ENCODE measurements at places on chromosomes 5 and 9.
A peak's percentile ranks its signal among the peaks of the same experiment; 100 is the strongest.

DNA sequence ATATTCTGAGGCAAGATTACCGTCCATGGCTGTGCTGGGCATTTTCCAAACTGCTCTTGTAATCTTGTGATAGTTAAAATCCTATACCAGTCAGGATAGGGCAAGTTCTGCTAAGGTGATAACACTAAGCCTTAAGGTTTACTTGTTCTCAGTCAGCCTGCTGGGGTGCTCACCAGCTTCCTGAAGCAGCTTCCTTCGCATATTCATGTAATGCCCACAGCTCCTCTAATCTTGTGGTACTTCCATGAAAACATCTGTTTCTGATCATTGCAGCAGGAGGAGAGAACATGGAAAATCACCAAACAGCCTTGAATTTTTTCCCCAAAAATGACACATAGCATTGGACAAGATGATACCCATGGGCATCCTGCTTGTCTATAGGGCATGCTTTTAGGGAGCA, 473.2 kb downstream of the MED10 start:
- DNase-seq, result no peak

GRCh38 chr5:126961702-126962101, 68.7 kb downstream of the MARCHF3 start:
- DNase-seq, result peak; percentile 93

DNA sequence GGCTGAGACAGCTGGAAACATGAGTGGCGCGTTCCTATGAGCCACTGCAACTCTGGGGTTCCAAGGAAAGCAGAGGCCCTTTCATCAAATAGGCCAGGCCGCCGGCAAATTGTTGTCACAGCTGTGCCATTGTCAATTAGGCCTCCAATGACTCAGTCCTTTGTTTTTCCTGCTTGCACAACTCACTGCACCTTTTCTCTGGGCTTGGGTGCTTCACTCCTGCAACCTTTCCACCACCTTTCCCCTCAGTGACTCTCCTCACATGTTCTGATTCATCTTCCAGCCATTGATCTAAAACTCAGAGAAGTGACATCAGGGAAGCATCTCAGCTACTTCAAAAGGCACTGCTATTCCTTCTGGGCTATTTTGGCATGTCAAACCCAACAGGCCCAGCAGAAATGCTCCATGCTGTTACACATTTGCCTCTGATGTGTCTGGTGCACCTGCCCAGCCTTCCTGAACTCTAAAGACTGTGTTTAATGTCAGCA, 653.7 kb downstream of the NR2F1-AS1 start:
- DNase-seq, result no peak

- no peak for DNase-seq
These were observed 71.2 kb downstream of the ZNF354C start for GRCh38 chr5:179131321-179131835.

DNA sequence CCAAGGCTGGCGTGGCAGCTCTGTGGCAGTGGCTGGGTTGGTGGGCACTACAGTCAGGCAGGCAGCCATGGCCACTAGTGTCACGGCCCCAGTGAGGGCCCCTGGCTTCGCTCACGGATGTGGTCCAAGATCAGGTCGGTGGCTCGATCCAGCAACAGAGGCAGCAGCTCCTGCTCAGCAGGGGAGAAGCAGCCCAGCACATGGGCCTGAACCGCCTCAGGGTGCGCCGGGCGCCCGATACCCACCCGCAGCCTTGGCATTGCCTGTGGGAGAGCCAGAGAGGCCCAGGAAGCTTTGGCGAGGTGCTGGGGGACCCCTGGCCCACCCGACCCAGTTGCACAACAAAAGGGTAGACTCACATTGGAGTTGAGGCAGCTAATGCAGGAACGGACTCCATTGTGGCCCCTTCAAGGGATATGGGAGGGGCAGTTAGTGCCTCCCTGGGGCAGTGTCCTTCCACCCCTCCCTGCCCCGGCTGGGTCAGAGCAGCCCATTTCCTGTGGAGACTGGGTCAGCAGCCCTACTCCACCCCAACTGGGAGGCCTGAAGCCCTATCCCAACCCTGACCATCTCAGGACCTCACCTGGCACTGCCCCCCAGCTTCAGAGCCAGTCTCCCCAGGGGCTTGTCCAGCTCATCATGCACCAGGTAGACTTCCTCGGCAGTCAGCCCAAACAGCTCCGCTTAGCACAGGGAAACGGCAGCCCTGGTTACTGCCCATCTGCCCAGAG, 1.3 kb downstream of the PTRH1 start:
- DNase-seq, result no peak

DNA sequence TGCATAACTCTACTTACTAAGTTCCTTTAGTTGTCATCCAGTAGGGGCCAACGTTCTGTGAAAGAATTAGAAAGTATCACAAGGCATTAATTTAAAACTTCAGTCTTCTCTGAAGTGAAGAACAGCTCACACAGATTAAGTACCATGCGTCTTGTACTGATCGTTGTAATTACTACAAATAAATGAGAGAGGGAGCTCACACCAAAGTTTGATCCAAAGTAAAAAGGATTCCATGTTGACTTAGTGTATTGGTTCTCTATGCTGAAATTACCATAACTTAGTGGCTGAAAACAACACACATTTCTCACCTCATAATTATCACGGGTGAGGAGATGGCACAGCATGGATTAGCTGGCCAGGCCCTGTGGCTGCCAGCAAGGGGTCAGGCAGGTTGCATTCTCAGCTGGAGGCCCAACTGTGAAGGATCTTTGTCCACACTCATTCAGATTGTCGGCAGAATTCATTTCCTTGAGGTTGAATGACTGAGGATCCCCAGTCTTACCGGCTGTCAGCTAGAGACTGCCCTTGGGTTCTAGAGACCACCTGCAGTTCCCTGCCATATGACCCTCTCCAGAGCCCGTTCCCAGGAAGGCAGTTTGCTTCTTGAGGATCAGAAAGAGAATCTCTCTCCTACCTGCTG, 169.1 kb downstream of the YTHDC2 start:
- peak; percentile 4 for DNase-seq

DNA sequence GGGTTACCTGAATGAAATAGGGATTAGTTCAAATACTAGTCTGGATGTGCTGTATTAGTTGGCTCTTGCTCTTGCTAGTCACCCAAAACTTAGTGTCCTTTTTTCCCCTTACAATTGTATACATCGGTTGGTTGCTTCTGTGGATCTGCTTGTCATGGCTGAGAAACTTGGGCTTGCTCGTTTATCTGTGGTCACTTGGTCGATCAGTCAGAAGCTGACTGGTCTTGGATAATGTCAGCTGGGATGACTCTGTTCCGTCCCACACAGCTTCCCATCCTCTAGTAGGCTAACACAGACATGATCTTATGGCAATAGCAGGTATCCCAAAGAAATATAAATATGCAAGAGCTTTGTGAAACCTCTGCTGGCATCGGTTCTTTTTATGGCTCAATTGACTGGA, 807.4 kb downstream of the MAT2B start:
- DNase-seq, result no peak

DNA sequence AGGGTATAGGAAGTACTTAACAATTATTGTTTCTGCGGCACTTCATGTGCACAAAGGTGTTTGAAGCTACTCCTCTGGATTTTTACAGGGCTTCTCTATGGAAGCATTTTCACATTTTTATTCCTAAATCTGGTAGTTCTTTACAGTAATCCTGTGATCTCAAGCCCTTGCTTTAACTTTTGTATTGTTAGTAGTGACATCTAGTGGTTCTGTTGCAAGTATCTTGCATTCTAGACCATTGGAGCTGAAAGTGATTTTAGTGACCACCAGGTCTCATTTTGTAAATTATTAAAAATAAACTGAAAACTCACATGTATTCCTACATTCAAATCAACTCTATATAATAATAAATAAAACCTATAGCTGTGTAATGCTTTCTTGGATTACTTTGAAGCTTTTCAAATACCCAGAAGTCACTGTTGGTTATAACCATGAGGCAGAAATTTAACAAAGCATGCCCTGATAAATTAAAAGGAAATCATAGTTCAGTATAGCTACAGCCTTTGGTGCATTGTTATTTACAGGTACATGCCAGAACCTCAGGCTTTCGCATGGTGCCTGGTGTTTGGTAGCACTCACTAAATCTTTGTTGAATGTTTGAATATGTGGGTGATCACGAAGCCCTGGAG, 18.9 kb downstream of the RPS23 start:
- peak; percentile 34 for DNase-seq

GRCh38 chr5:625516-625915, 13.4 kb downstream of the CEP72 start:
- no peak for DNase-seq

DNA sequence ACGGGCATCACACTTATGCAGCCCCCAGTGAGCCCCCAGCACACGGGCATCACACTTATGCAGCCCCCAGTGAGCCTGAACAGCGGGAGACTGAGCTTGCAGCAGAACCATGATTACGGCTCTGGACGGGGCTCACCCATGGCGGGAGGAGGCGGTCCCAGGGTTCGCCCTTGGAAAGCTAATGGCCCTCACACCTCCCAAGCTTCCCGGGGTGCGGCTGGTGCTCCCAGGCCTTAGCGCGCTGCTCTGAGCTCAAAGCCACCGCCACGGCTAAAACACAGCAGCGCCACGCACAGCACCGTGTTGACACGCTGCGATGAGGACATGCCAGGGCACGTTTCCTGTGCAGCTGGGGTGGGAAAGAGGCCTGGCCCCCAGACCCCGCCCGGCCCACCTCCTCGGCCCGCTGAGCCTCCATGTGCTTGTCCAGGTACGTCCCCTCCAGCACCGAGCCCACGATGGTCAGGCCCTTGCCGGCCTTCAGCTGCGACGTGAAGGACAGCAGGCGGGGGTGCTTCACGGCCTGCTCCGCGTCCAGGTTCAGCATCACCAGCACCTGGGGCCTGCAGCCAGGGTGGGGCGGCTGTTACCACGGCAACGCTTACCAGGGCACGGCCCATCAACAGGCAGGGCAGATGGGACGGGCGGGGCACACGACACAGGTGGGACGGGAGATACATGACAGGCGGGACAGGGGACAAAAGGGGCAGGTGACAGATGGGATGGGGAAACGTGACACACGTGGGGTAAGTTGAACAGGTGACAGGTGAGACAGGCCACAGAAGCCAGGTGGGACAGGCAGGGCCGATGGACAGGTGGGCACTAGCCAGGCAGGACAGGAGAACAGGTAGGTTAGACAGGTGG, 38.4 kb downstream of the SLC12A7 start:
- no peak for DNase-seq

DNA sequence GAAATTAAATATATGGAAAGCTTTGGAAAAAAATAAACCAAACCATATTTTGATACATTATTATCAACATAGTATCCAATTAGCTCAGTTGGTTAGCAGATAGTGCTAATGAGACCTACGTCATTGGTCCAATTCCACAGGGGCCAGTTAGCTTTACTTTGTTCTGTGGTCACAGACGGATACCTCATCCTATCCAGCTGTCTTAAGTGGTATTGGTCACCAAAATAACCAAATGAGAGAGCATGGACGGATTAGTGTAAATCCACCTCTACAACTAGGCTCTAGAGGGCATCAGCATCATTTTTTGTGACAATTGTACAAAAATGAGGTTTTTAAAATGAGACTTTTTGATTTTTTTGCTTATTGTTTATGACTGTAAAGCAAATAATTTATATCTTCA, 364.2 kb downstream of the KIAA0825 start:
- DNase-seq, result no peak

DNA sequence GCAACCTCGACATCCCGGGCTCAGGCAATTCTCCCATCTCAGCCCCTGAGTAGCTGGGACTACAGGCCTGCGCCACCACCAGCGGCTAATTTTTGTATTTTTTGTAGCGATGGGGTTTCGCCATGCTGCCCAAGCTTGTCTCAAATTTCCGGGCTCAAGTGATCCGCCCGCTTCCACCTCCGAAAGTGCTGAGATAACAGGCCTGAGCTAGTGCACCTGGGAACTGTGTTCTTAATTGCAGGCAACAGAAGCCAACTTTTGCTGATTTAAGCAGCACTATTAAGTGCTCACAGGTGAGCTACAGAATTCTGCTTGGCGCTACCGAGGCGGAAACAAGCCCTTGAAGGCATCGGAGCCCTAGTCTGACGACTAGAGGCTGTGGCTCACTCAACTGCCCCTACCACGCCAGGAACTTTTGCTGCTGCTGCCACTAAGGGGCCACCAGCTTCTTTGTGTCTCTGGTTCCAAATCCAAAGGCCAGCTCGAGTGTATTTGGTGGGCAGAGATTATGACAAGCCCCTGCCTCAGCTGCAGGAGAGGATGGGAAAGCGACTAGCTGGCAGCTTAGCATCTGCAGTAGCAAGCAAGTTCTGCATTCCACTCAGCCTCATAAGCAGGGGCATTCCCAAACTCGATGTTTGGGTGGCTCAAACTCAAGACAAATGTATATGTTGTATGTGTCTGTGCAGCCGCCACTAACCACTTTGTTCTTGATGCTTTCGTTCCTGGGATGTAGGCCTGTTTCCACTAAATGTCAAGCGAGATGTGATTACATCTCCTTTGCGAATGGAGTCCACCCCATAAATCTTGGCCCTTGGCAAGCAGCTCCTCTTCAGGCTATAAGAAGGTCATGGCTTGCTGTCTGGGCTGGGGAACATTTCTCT, 10.6 kb upstream of the HMCN2 start:
- DNase-seq, result no peak

DNA sequence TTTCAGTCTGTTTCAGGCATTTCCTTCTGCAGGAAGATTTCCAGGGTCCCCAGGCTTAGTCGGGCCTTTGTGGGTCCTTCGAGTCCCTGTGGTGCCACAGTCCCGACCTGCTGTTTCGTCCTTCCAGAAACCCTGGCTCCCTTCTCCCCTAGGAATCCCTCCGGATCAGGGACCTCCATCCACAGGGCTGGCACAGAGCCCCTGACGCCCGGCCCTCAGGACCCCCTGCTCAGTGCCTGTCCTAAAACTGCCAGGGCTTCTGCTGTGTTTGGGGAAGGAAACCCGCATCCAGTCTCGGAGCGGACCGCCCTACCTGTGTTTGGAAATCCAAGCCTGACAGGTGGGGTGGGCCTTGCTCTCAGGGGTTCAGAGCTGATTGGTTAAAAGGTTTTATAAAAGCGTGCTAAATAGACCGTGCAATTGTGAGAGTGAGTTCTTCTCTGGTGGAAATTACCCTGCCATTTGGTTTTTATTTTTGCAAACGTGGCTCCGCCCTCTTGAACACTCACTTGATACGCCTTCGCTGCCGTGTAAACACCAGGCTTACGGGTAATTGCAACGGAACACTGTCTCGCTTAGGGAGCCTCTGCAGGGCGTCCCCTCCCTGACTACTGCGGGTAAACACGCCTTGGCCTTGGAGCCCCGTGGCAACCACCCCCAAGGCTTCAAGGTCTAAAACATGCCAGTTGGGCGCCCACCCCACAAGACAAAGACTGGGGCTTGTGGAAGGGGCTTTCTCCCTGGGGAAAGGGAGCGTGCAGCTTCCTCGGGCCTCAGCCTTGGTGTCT, 121.2 kb downstream of the PHF2 start:
- DNase-seq, result no peak

DNA sequence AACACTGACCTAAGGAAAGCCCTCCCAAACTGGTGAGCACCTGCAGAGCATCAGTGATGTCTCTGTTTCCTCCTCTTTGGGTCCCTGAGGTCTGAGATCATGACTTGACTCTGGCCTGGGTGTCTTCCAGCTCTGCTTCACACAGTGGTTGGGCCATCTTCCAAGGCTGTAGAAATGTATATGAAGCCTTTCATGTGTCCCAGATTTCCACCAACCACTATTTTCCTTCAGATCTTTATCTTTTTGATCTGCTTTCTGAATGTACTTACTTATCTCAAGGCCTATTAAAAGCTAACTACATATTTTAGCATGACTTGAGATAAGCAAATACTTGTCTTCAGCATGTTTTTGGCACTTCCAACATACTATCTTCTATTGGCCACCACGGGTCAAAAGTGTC, 47.1 kb downstream of the PRELID2 start:
- DNase-seq, result peak; percentile 28

Measured in fibroblast of villous mesenchyme (primary cell).